Amniotic epithelial cell (primary cell): ENCODE measurements at places on chromosomes 7 and 10.

GRCh38 chr7:78562191-78562590 lies 763.6 kb downstream of the PHTF2 start:
- no peak for DNase-seq

DNA sequence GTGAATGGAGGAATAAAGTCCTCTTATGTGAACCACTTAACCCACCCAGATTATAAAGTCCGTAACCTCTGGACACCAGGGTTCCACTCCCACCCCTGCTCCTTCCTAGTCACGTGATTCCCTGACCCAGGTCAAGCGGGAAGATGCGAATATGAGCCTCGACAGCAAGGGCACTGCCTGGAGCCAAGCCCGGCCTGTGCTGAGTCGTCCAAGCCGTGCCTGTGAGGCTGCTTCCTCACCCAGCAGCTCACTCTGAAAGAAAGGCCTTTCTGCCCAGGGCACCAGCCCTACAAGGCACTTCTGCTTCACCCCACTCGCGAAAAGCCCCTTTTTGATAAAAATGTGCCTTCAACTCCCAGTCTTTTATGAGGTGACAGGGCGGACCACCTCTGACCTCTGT lies 85.8 kb downstream of the CYTH3 start:
- no peak for DNase-seq

DNA sequence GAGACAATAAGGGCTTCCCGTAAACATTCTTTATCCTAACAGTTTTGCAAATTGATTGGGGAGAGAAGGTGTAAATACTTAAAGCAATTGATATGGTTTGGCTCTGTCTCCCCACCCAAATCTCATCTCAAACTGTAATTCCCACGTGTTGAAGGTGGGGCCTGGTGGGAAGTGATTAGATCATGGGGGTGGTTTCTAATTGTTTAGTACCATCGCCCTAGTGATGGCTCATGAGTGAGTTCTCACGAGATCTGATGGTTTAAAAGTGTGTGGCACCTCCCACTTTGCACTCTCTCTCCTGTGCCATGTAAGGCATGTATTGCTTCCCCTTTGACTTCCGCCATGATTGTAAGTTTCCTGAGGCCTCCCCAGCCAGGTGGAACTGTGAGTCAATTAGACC lies 22.1 kb upstream of the CAPZA2 start:
- DNase-seq: no peak

- DNase-seq: peak; percentile 8
Observed at GRCh38 chr10:45454262-45454661, 80.2 kb downstream of the ALOX5 start.

DNA sequence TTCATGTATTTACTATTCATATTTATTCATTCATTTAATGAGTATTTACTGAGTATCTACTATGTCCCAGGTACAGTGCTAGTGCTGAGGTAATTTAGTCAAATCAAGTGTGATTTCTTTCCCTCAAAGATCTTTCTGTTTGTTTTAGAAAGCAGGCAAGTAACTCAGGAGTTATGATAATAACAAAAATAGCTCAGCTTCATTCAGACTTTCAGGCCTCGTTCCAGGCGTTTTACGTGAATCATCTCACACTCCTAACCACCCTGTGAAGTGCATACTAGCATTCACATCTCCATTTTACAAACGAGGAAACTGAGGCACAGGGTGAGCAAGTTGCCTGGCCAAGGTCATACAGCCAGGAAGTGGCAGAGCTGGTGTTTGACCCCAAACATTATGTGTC lies 468.7 kb upstream of the C7orf33 start:
- no peak for DNase-seq

GRCh38 chr10:77196614-77197013 lies 441.0 kb downstream of the KCNMA1 start:
- DNase-seq: no peak

GRCh38 chr10:24680647-24681524 lies 42.8 kb downstream of the ARHGAP21 start:
- peak; percentile 24 for DNase-seq

- no peak for DNase-seq
Observed at GRCh38 chr10:43237128-43237527, 29.7 kb downstream of the RASGEF1A start.

- DNase-seq: no peak
Observed at GRCh38 chr10:91444211-91445182, 34.4 kb downstream of the HECTD2 start.

- DNase-seq: peak; percentile 85
Observed at GRCh38 chr7:135320268-135320667, 86.6 kb downstream of the STRA8 start.

DNA sequence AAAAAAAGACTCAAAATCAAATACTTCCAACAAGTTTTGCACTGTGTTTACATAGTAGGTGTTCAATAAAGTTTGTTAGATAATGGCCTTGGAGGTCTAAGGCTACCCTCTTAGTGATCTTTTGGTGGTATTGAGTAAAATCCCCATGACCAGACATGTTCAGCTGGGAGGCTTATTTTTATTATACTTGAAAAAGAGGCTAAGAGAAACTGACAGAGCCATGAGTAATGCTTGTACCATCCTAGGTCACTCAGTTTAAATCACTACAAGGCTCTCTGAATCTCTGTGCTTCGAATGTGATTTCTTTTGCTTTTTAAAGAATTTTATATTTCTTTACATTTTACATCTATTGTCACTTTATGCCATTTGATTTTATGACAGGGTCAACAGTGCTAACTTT lies 90.5 kb downstream of the TWIST1 start:
- peak; percentile 47 for DNase-seq

- DNase-seq: no peak
Observed at GRCh38 chr10:1043532-1043995, 5.4 kb downstream of the IDI1 start.

GRCh38 chr7:37181550-37181932 lies 267.1 kb downstream of the ELMO1 start:
- DNase-seq: peak; percentile 2

DNA sequence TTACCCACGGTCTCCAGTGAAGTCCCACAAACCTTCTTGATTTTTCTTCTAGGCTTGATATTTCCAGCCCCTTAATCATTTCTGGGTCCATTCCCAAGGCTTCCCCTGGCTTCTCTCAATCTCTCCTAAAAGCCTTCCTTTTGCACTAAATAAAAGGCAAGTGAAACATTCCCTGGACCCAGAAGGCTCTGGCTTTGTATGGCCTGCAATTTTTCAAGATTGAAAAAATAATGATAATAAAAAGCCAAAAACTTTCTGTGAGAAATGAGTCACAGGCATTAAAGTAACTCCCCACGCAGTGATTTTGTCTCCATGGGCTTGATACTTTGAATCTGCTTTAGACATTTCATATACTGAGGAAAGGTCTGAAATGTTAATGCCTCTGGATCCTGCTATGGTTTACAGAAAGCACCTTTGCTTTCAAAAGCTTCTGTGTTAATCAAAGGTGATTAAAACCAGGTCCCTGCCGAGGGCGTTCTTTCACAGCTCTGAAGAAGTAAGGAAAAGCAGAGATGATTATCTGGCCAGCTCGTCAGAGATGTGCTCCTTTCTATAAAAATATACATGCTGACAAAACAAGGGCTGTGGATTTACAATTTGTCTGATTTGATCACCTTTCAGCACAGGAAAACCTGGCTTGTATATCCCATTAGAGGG lies 118.9 kb upstream of the TMEM72 start:
- DNase-seq: no peak

GRCh38 chr10:122044713-122045112 lies 55.8 kb downstream of the TACC2 start:
- DNase-seq: no peak

DNA sequence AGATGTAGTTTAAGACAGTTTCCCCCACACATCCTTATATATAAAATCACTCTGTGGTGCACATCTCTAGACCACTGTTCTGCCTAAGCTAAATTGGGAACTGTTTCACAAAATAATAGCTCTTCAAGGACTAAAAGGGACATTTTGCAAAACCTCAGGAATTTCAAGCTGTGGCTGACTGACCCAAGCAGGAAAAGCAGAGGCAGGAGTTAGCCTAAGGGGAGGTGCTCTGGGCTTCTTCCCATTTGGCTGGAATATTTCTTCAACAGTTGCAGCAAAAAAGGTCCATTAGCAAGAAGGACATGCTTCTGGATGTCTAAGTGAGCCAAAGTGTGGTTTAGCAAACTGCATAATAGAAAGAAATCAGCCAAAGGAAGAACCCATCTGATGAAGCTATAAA lies 551.2 kb upstream of the ANKRD30A start:
- no peak for DNase-seq

DNA sequence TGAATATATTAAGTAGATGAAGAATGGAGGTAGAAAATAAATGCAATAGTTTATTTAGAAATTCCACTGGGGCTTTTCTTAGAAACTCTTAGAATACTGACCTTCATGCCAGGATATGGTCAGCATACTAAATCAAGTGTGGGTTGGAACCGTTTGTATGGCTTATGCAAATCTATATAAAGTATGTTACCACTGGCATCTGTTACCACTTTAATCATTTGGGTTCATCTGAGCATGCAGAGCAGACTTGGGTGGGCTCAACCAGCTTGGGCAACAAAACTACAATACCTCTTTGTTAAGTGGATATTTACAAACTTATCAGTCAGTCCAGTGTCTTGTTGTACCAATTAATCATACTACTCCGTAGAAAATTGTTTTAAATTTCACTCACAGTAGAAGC lies 125.8 kb downstream of the CRPPA start:
- peak; percentile 34 for DNase-seq

GRCh38 chr7:123784263-123784662 lies 35.5 kb upstream of the WASL start:
- DNase-seq: peak; percentile 50

- no peak for DNase-seq
Observed at GRCh38 chr10:6476989-6477388, 103.1 kb downstream of the PRKCQ start.

DNA sequence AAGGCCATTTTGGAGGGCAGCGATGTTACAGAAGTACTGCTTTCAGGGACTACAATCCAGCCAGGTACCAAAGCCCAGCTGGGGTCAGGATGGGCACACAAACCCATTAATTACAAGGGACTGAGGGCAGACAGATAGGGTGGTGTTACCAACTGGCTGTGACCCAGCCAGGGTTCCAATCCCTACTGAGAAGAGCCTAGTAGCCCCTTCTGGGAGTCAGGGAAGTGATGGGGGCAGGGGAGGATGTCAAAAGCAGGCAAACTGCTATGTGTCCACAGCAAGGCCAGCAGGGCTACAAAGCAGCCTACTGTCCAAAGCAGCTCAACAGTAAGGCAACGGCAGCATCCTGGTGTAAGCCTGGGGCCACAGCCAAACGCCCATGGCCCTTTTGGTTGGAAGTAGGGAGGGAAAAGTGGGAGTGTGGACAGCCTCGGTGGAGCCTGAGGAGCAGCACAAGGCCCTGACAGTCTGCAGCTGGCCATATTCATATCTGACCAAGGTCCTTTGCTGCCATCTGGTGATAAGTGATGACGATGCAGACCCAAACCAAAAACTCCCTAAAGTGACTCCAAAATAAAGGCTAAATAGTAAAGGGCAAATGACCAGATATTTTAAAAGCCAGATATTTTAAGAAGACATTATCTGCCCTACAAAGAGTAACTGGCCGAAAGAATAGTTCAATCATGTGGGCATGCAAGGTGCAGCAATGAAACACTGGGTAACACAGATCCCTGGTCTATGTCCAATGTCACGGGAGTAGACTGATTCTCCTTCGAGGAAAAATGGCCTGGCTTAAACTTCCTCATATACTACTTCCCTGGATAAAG lies 56.9 kb downstream of the XPNPEP1 start:
- peak; percentile 20 for DNase-seq

- no peak for DNase-seq
Observed at GRCh38 chr10:83073472-83073871, 1065.8 kb upstream of the GHITM start.

- DNase-seq: no peak
Observed at GRCh38 chr7:73741600-73741999, 3.0 kb upstream of the ABHD11 start.

- no peak for DNase-seq
Observed at GRCh38 chr10:104374591-104374990, 21.0 kb downstream of the CFAP58 start.

- DNase-seq: no peak
Observed at GRCh38 chr7:45578467-45578866, 4.3 kb downstream of the ADCY1 start.

GRCh38 chr7:14691034-14691433 lies 211.5 kb downstream of the DGKB start:
- no peak for DNase-seq

DNA sequence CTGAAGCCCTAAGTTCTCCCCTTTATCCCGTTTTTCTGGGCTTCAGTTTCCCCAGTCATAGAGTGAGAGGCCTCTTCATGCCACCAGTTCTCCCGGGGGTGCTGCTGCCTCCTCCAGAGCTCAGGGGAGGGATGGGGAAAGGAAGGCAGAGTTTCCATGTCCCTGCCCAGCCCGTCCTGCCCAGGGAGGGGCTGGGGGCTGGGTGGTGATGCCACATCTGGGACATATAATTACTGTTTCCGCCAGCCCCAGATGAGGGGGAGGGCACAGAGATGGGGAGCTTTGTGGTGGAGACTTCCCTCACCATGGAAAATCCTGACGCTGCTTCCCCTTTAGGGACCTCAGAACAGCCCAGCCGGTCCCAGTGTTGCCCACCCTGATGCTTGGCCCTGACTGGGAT lies 4.1 kb downstream of the AQP1 start:
- no peak for DNase-seq

DNA sequence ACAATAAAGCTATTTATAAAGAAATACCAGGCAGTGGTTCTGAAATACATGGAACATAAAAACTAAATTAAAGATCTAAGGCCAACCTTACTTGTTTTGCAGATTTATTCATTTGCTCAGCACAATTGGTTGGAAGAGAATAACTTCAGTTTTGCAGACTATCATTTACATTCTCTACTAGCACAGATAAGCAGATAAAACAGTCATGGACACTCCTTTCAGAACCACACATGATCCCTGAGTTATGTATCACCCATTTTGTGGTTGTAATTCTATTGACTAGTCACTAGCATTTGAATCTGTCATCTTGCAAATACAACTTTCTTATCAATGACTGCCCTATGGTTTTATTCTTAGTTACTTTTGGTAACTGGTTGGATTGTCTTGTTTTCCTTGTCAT lies 45.1 kb downstream of the PRKAR2B start:
- peak; percentile 14 for DNase-seq

DNA sequence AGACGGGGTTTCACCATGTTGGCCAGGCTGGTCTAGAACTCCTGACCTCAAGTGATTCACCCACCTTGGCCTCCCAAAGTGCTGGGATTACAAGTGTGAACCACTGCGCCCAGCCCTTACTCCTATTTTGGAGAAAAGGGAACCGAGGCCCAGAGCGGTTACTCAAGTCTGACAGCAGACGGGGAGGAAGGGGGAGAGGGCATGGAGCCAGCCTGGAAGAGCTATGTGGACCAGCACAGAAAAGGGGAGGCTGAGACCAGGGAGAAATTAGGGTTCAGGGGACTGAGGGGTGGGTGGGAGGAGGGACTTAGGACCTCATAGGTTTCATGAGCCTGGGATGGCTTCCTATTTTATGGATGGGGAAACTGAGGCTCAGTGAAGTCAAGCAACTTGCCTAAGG lies 1.5 kb downstream of the SFRP5 start:
- DNase-seq: no peak

GRCh38 chr7:774161-775109 lies 47.4 kb upstream of the PRKAR1B start:
- DNase-seq: no peak
